ENCODE measurements at places on chromosomes 16 and 17.
A peak's percentile ranks its signal among the peaks of the same experiment; 100 is the strongest.

GRCh38 chr17:17315142-17315821 is 12.1 kb downstream of the NT5M start:
- no peak for DNase-seq

DNA sequence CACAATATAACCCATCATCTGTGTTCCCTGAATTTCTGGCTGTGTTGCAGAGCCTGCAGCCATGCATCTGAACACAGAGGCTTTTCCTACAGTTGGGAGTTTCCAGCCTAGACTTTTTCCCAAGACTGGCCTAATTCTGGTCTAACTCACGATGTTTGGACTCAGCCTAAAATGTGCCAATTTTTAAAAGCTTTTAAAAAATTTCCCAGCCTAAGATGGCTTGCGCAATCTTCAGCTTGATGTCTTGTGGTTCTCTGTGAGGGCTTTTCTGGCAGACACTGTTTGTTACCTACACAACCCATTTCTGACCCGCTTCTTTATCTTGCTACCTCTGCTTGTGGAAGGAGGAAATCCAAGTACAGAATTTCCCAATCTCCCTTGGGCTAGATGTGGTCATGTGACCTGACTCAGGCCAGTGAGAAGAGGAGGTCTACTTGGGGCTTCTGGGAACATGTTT is 72.7 kb upstream of the GAS7 start:
- no peak for DNase-seq

- no peak for DNase-seq
Measured at GRCh38 chr17:73599599-73599998, 44.6 kb downstream of the SDK2 start.

DNA sequence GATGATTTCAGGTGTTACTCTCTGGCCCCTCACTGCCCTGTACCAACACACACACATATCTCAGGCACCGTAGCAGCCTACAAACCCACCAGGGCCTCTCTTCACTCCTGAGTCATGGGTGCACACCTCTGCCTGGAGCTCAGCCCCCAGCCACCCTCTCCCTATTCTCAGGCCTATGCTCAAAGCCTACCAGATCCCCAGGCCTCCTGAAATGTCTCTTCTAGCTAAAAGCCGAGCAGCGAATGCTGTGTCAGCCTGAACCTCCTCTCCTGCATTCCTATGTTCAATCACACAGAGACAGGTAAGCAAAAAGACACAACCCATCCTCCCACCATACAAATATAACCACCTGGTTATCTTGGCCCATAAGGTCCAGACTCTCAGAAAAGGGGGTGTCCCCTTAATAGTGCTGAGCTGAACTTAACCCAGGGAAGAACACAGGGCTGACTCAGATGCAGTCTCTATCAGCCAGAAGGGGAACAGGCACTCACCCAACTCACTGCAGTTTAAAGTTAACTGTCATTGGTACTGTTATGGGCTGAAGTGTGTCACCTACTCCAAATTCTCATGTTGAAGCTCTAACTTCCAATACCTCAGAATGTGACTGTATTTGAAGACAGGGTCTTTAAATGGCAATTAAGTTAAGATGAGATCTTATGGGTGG is 62.0 kb upstream of the TEKT3 start:
- DNase-seq, result no peak

DNA sequence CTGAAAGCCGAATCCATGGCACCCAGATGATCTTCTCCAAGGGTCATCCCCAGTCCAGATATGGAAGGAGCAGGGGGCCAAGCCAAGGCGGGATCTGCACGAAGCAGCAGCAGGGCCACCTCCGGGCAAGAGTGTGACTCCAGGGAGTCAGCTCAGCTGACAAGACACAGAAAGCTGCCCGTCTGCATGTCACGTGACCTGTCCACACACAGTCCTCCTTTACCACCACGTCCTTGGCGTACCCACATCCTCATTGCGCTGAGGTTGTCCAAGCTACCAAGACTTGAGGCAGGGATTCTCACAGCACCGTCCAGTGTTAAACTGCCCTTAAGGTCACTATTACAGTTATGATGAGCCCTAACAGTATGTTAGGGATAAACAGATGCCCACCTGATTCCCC is 11.3 kb upstream of the CYTH1 start:
- no peak for DNase-seq

GRCh38 chr17:29591146-29591736 is 1.7 kb upstream of the ANKRD13B start:
- no peak for DNase-seq

DNA sequence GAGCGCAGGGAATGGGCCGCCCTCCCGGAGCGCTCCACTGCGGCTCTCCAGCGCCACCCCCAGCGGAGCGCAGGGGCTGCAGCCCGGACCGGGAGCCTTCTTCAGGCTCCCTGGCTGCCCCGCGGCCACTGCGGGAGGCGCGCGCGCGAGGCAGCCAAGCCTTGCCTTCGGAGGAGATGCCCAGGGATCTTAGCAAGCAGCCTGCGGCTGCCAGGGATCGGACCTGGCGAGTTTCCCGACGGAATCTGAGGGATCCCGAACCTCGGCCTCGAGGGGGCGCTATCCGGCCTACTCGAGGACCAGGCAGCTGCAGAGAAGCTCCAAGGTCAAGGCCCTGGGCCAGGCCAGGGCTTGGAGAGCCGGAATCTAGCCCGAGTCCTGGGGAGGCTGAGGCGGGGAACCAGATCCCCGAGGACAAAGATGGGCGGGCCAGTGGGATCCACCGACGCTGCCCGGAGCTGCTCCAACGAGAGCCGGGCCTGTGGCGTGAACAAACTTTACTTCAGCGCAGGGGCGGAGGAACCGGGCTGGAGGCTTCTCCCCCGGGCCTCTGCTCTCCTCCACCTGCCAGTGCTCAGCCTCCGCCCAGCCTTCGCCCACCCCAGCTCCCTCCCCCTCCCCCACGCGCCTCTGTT is at the start of gene IRX6:
Gene IRX6 (plus strand): TSS at position 567 of the 635 bp plus-strand sequence. CDS start 889 bp downstream, outside the sequence.
- DNase-seq, result peak; percentile 88

- peak; percentile 84 for DNase-seq
Measured at GRCh38 chr16:48054881-48055601, 100.8 kb downstream of the ABCC12 start.

DNA sequence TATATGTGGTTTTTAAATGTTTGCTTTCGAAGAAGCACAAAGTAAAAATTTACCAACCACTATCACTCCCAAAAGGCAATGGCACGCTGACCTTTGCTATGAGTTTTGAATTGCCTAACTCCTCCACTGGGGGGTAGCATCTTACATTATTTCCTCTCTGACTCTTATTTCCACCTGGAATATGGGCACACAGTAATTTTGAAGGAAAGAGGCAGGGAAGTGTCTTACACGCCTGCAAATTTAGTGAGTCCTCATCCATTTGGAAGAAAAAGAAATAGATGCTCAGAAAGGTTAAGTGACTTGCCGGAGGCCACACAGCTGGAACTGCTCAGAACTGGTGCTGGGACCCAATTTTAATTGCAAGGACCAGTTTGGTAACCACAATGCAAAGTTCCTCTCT is 29.9 kb upstream of the IRX6 start:
- DNase-seq, result no peak

DNA sequence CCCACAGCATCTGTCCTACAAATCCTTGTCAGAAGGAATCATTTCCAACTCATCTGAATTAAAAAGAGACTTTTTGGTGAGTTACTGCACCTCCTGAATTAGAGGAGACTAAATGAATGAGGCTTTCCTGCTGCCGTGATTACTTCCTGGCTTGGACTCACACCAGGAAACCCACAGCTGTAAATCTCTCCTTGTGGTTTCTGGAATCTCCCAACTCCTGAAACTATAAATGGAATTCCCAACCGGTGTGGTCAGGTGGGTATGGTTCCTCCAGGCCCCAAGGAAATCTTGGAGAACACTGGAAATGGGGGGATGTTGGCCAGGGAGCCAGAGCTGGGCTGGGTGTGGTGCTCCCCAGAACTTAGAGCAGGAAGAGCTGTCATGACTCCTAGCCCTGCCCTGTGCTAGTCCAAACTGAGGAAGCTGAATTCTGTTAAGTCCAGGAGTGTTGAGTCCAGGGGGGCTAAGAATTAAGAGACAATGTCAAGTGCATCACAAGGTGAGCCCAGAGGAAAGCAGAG is 216.4 kb downstream of the GSG1L start:
- peak; percentile 65 for DNase-seq

DNA sequence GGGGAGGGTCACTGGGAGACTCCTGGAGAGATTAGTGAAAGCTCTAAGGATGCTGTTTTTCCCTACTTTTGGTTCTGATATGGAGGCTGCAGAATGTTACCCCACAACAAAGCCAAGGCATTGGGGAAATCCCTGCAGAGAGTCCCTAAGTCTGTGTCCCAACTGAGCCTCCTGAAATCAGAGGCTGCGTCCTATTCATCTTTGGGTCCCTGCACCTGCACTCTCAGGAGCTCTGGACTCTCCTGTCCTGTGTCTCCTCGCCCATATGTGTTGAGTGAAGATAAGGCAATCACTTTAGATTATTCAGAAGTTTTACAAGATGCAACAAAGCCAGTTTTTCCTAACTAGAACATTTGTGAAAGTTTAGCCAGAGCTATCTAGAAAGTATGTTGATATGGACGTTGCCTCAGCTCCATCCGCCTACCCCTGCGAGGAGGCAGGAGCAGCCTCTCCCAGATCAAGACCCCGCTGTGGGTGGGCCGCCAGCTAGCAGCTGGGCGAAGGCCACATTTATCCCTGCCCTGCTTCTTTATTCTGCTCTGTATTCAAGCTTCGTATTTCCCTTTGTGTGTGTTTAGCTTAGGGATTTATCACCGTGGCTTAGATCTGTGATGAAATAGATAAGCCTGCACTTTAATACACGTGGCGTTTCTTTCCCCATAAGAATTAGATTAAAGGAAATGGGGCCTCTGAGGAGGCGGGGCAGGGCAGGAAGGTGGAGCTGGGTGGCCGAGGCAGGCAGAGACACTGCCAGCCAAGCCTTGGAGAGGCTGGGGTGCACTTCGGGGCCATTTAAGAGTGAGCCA is 37.4 kb downstream of the SHISA6 start:
- DNase-seq, result peak; percentile 29

DNA sequence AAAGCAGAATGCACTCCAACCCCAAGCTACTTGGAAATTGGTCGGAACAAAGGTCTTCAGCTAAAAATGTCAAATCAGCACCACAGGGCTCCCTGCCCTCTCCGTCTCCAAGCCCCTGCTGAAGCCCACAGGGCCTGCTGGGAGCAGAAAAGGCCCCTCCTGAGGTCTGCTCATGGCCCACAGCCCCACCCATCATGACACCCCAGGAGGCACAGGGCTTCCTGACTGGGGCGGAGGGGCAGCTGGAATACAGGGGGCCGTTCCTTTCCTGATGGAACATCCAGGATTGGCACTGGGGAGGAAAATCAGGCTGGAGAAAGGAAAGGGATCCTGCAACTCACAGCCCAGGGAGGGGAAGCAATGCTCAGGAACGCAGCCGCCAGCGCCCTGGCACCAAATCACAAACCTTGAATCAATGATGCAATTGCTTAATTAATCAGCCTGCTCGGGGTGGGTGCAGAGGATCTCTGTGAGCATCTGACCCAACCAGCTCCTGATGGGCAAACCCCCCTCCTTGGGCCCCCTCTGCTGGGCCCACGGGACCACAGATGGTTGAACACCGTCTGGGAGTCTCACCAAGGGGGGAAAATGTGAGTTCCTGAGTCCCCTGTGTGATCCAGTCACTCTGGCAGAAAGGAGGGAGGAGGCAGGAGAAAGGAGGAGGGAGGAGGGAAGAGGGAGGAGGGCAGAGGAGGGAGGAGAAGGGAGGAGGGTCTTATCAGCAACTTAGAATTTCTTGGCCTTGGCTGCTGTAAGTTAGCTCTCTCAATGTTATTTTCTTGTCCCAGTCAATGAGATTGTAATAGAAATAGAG is 155.5 kb downstream of the ZNF423 start:
- DNase-seq, result peak; percentile 93

GRCh38 chr16:78352184-78352583 is 252.7 kb downstream of the WWOX start:
- no peak for DNase-seq

DNA sequence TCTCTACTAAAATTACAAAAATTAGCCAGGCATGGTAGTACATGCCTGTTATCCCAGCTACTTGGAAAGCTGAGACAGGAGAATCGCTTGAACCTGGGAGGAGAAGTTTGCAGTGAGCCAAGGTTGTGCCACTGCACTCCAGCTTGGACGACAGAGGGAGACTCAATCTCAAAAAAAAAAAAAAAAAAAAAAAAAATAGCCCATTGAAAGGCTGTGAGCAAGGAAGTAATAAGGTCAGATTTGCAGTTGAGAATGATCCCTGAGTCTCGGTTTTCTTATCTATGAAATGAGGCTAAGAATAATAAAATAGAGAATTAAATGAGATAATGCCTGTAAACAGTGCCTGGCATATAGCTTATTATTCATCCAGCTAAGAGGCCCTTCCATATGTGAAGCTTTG is 1.3 kb upstream of the PDK2 start:
- DNase-seq, result no peak

DNA sequence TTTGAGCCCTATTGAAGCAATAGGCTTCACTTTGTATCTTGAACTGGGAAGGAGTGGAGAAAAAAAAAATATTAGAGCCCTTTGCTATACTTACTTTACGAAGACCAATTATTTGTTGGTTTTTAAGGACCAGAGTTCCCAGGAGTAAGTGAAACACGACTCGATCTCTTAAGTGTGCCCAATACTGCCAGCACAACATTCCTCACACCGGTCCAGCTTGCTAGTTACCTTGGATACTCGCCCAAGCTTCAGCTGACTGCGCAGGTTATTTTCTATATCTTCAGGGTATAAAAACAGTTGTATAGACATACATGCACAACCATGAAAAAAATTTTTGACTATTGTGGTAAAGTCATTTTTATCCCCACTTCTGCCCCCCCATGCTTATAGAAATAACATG is 72.1 kb downstream of the RPTOR start:
- DNase-seq, result no peak

DNA sequence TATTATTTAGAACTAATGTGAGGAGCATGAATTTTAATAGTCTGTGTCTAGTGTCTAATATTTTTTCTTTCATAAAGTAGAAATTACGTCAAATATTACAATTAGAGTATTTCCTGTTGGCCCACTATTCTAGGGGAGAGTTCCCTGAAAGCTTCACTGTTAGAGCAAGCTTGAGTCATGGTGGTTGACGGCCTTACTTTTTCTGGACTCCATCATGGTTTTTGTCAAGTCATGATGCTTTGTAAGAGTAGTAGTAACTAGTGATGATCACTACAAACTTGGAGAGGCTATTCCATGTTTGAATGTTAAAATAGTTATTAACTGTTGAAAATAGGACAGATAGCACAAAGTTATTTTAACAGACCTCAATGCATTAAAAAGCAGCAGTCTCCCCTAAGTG is 1.7 kb downstream of the PSMD11 start:
- no peak for DNase-seq
